MV-4-11 (cell line): ENCODE measurements at places on chromosomes 2 and 18.

- DNase-seq, result peak; percentile 7
Observed at GRCh38 chr18:9419956-9420631, 55.2 kb upstream of the RALBP1 start.

DNA sequence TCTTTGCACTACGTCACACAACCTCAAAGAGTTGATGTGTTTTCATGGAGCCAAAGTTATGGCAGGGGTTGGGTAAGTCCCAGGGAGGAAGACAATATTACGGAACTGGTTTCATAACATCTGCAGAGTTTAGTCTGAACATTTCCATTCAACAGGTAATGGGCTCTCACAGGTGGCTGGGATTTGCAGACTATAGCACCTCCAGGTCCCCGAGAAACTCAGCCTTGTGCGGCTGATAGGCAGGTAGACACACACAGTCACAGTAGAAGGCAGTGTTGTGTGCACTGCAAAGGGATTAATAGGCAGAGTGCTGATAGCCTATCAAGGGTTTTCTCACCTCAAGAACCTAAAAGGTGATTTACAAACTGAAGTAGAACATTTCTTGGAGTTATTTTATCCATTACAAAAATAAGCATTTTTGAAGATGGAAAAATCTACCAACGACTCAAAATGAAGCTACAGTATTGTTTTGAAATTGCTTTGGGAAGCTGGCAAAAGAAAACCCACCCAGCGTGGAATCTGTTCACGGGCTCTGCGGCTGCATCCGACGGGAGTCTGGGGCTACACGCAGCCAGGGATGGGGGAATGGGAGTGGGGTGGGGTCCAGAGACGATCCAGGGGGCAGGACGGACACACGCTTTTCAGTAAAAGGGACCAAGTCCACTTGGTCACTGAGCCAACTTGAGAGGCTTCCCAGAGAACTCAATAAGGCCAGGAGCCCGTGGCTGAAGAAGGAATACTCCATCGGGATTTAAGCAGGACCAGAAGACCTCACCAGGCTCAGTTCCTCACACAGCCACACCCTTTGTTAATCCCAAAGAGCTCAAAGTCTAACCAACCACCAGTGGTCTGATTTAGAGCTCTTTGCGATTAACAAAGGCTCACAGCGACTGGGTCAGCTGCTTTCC lies 82.9 kb downstream of the CHRNA1 start:
- DNase-seq, result no peak

DNA sequence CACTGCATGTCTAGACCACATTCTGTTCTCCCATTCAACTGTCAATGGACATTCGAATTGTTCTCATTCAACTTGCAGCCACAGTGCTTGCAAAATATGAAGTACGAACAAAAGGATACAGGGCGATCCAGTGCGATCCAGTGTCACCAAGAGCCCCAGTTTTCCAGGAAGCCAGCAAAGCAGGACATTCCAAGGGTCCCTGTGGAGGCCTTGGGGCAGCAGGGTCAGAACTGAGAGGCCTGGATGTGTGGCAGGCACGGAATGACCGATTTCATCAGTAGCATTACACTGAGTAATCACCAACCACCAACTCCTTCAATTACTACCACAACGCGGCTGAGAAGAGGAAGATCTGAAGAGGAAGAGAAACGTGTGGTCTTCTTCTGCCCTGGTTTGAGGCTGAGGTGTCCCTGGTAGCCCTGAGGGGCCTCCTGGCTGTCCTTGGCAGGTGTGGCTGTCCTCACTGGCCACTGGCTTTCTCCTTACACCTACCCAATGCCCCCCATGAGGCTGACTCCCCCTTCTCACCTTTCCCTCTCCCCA lies 172.7 kb upstream of the FHL2 start:
- peak; percentile 89 for DNase-seq

DNA sequence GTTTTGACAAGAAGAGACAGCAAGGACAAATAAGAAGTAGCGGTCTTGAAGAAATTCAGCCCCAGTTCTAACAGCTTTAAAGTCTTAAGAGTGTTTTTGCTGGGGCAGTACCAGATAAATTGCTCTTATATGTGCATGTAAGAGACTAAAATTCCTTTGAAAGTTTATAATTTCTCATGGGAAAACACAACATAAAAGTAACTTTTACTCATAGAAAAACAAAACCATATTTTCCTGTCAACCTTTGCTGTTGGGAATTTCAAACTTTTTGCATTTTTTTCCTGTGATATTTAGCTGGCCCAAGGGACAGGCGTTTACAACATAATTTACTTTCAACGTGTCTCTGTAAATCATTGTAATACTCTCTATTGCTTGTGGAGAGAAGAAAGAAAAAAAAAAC lies 767.8 kb upstream of the ZEB2 start:
- no peak for DNase-seq

- no peak for DNase-seq
Observed at GRCh38 chr2:173834141-173834540, 131.0 kb downstream of the SP3 start.

GRCh38 chr2:79861059-79861374 lies 348.2 kb downstream of the CTNNA2 start:
- DNase-seq, result no peak

DNA sequence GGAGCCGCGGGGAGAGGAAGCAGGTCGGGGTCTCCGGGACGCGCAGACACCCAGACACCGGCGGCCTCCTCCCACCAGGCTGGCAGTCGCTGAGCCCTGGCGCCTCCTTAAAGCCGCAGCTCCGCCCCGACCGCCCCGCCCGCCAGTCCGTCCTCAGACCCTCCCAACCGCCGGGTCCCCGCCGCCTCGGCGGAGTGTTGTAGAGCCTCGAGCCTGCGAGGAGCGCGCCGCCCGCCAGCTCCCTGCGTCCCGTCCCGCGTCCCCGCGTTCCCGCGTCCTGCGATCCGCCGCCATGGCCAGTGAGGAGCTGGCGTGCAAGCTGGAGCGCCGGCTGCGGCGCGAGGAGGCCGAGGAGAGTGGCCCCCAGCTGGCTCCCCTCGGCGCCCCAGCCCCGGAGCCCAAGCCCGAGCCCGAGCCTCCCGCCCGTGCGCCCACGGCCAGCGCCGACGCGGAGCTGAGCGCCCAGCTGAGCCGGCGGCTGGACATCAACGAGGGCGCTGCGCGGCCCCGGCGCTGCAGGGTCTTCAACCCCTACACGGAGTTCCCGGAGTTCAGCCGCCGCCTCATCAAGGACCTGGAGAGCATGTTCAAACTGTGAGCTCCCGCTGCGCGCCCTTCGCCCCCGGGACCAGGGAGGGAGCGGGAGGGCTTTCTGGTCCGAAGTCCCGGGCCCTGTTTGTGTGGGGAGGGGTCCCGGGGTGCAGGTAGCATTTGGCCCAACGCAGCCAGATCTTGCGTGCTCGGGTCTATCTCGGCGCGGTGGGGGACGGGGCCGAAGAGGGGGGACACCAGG lies at the start of gene EFHD1:
EFHD1 (plus strand) TSS at position 192 of the 793 bp plus-strand sequence; CDS start at position 293, 101 bp downstream.
- no peak for DNase-seq

GRCh38 chr2:32841931-32842898 lies 104.5 kb upstream of the LTBP1 start:
- no peak for DNase-seq

GRCh38 chr2:184769023-184769422 lies 170.7 kb downstream of the ZNF804A start:
- DNase-seq, result no peak

GRCh38 chr2:109305490-109306167 lies 176.6 kb downstream of the SH3RF3 start:
- no peak for DNase-seq

- DNase-seq, result no peak
Observed at GRCh38 chr2:160940699-160941098, 219.5 kb upstream of the TANK start.

GRCh38 chr2:181005809-181006208 lies 25.4 kb downstream of the UBE2E3 start:
- DNase-seq, result no peak

- no peak for DNase-seq
Observed at GRCh38 chr18:46260016-46260878, 156.1 kb downstream of the HAUS1 start.

- no peak for DNase-seq
Observed at GRCh38 chr2:98900721-98901120, 35.3 kb downstream of the CRACDL start.

DNA sequence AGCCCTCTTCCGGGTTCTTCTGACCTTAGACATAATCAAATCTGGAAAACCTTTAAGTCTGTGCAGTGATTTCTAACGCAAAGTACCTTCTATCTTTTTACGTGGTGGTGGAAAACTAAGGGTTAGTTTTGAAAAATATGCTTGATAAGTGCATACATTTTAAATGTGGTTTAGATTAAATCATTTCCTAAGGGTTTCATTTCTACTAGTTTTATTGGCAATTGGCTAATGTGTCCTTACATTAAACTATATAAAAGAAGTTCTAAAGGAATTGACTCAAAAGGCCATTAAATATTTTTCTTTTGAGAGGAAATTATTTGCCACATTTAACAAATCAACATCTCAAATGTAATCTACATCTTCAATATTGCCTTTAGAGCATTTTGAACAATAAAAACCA lies 268.3 kb upstream of the THUMPD2 start:
- no peak for DNase-seq

GRCh38 chr2:217831306-217831705 lies 171.5 kb downstream of the TNS1 start:
- DNase-seq, result no peak

- DNase-seq, result peak; percentile 94
Observed at GRCh38 chr2:136381722-136382633, 264.0 kb upstream of the CXCR4 start.

- DNase-seq, result no peak
Observed at GRCh38 chr2:240873805-240874714, 5.4 kb downstream of the AGXT start.

DNA sequence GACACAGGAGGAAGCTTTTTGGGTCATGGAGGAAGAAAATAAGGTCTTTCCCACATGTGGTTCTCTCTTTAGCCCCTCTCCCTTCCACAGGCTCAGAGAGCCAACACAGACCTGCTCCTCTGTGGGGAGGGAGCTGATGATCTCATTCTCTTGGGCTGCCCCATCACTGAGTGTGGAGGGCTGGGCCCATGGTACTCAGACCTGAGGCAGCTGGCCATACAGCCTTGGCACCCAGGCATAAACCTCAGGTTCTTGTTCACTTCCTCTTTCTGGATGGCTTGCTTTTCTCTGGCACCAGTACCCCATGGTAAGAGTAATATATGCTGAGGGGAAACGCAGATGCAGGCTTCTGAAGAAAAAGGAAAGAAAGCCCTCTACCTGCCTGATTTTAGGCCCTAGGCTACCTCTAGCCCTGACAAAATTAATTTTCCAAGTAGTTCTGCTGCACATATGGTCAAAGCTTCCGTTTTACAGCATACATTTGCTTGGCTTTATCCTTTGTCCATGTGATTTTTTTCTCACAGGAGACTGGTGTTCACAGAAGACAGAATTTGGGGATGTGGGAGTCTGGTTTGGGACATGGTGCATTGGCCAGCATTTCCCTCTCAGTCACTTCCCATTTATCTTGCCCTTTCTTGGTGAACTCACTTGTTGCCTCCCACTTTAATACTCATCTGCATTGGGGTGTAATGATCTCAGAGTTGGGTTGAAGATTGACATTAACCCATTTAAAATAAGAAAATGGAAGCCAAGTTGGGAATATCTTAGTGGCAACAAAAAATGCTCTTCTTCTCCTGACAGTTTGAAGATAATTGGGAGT lies 11.1 kb downstream of the DHRS9 start:
- peak; percentile 91 for DNase-seq

GRCh38 chr18:58697146-58697545 lies 25.9 kb downstream of the MALT1 start:
- DNase-seq, result no peak

DNA sequence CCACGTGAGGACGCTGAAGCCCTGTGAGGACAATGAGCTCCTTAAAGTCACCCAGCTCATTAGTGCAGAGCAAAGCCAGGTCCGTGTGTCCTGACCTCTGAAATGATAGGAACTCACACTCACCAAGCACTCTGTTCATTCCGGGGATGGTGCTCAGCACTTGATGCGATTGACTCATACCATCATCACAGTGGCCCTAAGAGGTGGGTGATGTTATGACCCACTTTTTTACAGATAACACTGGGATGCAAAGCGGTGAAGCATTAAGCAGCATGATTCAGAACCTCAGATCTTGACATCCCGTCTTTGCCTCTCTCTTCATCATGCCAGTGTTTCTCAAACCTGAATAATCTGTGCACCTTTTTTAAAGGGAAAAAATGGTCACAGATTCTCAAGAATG lies 234.8 kb downstream of the ALPK2 start:
- no peak for DNase-seq

- DNase-seq, result no peak
Observed at GRCh38 chr2:39682066-39682692, 16.5 kb downstream of the TMEM178A start.

DNA sequence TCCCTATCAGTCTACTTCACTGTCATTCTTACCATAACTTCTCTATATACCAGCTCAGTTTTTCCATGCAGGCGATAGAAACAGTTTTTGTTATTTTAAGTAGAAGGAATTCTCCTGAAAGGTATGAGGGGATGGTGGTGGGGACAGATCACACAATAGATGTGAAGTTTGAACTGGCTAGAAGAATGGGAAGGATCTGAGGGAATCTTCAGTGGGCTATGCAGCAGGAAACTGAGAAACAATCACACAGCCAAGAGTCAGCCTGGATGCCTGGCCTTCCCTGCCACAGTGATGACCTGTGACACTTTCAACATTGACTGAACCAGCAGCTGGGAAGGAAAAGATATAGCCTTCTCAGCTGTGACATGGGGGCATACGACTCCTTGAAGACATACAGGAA lies 329.1 kb upstream of the GULP1 start:
- no peak for DNase-seq

GRCh38 chr2:120785228-120785966 lies 49.7 kb downstream of the GLI2 start:
- DNase-seq, result no peak

GRCh38 chr18:31050635-31051034 lies 8.1 kb upstream of the DSC3 start:
- DNase-seq, result no peak

- no peak for DNase-seq
Observed at GRCh38 chr2:231418820-231419640, 23.5 kb downstream of the B3GNT7 start.

GRCh38 chr2:181649436-181649979 lies 7.4 kb downstream of the CERKL start:
- DNase-seq, result no peak

DNA sequence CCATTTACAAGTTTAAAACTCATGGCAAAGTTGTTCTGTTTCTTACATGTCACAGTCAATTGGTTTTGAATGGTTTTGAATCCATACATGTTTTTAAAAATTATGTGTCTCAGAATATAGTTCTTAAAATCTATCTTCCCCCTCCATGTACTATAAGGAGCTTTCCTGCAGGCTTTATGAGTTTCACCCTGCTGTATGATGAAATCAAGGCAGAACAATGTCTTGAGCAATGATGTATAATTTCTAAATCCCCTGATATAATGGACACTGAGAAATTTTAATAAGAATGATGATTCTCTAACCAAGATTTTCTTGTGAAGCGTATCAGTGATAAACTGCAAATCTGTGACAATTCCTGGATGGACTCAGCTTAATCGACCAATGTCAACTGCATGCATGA lies 10.6 kb upstream of the ZNF516 start:
- peak; percentile 74 for DNase-seq

GRCh38 chr2:100621371-100621951 lies 58.7 kb downstream of the PDCL3 start:
- DNase-seq, result no peak

- DNase-seq, result no peak
Observed at GRCh38 chr18:68714366-68714711, 569 bp downstream of the TMX3 start.

- DNase-seq, result no peak
Observed at GRCh38 chr2:45275806-45276205, 266.6 kb upstream of the SIX2 start.

GRCh38 chr2:137175246-137175645 lies 409.9 kb downstream of the THSD7B start:
- DNase-seq, result no peak
